Effector memory CD4-positive, alpha-beta T cell (primary cell): ENCODE measurements at places on chromosomes 12 and 14.

GRCh38 chr12:114302606-114303315 lies 103.2 kb downstream of the TBX5 start:
- DNase-seq = no peak

DNA sequence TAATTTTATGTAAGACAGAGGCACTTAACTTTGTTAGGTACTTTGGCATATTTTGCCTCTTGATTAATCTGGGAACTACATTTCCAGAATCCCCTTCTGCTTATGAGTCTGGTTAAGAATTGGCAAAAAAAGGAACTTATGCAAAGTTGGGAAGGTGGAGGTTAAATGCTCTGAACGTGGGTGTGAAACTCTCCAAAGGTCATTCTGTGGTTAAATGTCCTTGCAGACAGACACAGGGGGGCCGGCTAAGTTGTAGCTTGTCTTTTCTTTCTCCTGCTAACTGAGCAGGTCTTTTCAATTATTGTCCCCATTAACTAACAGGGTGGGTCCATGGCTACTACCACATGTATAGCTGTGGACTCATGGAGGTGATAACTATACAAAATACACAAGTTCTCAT lies 248.6 kb upstream of the NOVA1 start:
- DNase-seq = no peak

GRCh38 chr14:97634751-97635150 lies 837.6 kb downstream of the VRK1 start:
- DNase-seq = no peak

- no peak for DNase-seq
Measured at GRCh38 chr12:126210448-126210847, 1145.2 kb downstream of the AACS start.

DNA sequence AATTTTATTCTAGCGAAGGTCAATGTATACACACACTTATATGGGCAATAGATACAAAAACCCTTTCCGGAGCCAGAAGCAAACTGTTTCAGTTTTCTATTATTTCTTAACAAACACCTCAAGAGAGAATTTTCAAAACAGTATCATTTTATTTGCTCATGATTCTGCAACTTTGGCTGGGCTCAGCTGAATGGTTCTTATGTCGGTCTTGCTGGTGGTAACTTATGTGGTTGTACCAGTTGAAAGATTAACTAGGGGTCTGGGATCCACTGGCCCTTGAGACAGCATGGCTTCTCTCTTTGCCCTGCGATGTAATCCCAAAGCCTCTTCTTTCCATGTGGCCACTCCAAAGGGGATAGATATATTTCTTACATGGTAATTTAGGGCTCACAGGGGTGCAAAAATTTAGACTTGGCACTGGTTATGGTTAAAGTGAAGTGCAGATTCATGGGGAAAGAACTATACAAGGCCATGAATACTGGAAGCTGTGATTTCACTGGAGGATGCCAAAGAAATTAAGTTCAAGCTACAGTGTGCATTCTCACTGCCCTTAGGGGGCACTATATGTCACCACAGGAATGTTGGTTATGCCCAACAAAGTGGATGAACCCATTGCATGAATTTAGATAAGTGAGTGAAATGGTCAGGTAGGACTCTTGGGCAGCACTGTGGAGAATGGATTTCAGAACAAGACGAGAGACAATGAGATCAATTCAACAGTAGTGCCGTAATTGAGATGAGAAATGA lies 94.3 kb upstream of the NAV3 start:
- DNase-seq = no peak

GRCh38 chr12:124917841-124918621 lies 3.6 kb upstream of the UBC start:
- DNase-seq = no peak

DNA sequence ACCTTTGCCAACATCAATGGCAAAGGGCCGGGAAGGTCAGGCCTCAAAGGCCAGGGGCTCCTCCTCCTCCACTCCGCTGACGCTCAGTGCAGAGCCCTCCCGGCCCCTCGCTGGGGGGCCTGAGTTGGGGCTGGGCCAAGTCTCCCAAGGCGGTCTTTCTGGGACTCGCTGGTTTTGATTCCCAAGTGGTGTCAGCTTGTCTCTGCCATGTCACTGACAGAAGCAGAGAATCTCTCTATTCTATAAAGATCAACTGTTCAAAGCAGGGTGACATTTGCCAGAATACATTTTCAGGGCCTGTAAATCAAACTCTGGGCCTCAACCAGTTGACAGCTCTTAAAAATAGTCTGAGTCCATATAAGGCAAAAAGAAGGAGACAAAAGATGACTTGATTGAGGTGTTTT lies 75.9 kb downstream of the CCDC88C start:
- DNase-seq = no peak

GRCh38 chr14:45686771-45687170 lies 433.8 kb upstream of the MIS18BP1 start:
- DNase-seq = no peak

DNA sequence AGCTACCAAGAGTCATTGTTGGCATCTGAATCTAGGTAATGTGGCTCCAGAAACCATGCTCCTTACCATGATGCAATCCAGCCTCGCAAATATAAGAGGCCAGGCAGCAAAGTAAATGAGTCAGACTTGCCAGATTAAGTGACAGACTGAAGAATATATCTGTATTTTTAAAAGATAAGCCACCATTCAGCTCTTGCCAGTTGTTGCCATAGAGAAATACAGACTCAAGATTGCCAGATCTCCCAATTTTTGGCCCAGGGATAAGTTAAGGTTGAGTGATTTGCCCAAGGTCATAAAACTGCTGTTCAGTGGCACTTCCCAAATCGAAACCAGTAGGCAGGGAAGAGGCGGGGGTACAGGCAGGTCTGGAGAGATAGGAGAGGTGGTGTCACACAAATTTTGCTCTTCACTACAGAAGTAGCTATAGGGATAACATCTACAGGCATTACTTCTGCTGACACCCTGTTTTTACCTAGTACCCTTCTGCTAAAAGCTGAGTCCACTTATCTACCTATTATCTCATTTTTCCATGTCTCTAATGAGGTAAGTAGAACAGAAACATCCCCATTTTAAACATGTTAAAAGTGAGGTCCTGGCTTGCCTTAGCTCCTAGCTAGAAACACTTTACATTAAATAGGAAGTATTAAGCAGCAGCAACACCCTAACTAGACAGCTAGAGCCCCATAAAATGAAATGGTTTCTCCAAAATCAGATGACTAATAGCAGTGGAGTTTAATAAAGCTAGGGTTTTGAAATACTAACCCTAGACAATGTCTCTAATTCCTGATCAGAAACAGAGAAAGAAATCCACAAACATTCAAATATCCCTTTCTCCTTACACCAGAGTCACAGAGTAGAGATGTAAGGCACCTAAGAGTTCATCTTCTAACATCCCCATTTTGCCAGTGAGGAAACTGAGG lies 19.5 kb downstream of the DCAF5 start:
- no peak for DNase-seq

DNA sequence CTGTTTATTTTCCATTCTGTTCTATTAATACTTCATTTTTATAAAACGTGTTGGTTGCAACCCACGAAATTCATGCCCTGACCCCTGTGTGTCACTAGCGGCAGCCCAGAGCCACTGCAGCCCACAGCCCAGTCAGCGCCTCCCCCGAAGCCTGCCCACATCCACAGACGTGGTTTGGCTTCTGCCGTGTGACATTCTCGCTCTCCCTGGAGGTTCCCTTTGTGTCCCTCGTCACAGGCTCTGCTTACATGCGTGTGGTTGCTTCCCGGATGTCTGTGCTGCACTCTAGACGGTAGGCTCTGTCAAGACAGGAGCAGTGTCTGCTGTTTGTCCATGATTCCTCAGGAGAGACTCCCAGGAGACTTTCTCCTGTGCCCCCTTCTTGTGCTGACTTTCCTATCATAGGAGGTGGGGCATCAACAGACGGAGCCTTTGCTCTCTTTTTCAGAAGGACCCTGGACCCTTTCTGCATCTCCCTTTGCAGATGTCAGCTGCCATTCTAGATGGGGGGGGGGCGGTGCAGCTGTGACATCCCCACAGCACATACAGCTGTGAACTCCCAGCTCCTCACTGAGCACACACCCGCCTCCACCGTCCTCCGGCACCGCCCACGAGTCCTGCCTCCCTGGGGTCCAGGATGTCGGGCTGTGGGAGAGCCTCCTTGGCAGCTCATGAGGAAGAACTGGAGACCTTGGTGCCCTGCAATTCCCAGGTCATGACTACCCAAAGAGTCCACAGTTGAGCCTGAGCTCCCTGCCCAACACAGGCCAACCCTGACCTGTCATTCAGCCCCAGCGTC lies 36.8 kb upstream of the PIWIL1 start:
- DNase-seq = no peak

- no peak for DNase-seq
Measured at GRCh38 chr12:15446807-15447206, 124.5 kb downstream of the PTPRO start.

DNA sequence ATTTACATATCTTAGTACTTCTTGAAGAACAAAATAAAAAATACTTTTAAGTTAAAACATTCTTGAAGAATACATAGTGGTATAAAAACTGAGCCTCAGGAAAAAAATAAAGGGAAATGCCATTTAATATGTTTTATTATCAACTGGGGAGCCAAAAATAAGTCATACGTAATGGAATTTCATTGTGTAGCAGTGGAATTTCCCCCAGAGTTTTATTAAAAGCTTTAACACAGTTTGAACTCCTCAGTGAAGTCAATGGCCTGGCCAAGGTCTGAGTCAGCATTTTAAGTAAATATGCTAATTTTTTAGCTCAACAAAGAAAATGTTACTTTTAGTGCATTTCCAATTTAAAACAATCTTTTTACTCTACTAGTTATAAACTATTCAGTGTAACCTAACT lies 350.1 kb upstream of the ATP2B1 start:
- no peak for DNase-seq

GRCh38 chr12:90233168-90234100 lies 524.8 kb upstream of the ATP2B1 start:
- no peak for DNase-seq

- no peak for DNase-seq
Measured at GRCh38 chr14:105935384-105935783, 409.0 kb downstream of the TMEM121 start.

DNA sequence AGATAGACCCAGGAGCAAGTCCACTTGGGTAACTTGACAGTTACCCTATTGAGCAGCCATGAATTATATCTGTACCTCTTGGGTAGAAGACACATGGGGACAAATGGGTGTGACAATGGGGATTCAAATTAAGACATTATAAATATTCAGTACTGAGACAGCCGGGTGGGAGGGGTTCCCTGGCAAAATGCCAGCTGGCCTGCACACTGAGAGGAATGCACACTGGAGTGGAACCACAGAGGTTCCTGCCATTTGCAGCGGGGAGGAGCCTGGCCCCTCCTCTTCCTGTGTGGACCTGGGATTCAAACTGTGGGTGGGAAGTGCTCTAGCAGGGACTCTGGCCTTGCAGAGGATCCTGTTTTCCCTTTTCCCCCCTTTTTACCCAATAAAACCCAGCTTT lies 118.7 kb upstream of the CDKN3 start:
- DNase-seq = no peak

- DNase-seq = no peak
Measured at GRCh38 chr12:19196959-19197630, 67.6 kb downstream of the PLEKHA5 start.

GRCh38 chr12:2507814-2508213 lies 287.0 kb upstream of the FKBP4 start:
- no peak for DNase-seq

DNA sequence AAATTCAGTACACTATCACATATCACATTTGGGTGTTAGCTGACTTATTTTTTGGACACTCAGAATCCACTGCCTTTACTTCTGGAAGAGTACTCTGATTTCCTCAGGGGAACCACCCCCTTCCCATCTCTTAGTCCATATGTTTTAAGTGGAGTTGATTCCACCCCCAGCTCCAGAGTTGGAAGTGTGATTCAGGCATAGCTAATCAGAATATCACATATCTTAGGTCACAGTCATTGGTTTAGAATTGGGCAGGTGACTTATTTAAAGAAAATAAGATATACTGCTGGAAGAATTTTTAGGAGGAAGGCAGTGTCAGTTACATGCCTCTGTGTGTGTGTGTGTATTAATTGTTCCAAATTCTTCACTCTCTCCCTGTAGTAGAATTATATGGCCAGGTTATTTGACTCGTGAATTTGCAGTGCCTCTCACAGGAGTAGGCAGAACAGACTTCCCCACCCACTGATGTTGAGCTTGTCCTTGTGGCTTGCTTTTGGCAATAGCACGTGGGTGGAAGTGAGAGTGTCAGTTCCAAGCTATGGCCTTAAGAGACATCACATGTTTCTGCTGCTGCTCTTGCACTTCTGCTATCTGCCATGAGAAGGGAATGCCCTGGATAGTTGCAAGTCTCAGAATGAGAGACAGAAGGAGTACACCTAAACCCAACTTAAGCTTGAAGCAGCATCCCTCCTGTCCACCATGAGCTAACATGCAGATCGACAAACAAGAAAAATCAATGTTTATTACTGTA lies 6.4 kb upstream of the GAS2L3 start:
- no peak for DNase-seq

- no peak for DNase-seq
Measured at GRCh38 chr12:96219700-96220206, 25.6 kb downstream of the ELK3 start.
